ENCODE measurements at places on chromosomes 6 and 20.

GRCh38 chr6:112193117-112193516 lies 61.2 kb downstream of the LAMA4 start:
- DNase-seq = no peak

- no peak for DNase-seq
Observed at GRCh38 chr6:105487040-105487790, 84.3 kb upstream of the PREP start.

DNA sequence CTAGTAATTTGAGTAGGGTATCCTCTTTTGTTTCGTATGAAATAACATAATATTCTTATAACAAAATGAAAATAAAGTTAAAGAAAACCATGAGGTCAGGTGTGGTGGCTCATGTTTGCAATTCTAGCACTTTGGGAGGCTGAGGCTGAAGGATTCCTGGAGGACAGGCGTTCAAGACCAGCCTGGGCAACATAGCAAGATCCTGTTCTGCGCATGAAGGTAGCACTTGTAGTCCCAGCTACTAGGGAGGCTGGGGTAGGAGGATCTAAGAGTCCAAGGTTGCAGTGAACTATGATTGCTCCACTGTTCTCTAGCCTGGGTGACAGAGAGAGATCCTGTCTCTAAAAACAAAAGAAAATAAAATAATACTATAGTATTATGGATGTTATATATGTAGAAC lies 145.6 kb downstream of the PDSS2 start:
- no peak for DNase-seq

DNA sequence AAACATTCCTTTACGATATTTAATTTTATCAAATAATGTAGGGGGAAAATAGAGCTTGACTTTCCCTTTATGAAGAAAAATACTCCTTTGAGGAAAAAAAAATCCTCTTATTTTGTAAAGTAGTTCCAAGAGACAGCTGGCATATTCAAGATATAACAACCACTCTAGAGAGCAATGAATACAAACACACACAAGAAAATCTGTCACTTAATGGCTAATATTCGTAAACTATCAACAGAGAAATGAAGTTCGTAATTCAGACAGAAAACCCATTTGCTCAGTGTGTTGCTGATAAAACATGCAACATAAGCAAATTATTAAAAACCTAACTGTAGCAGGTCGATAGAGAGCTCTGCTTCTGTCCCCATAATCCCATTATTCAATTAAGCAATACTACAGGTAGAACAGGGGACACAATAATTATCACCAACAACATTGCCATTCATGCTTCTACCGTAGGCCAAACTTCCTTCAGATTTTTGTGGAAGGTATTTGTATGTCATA lies 714.4 kb upstream of the MARCKS start:
- no peak for DNase-seq

DNA sequence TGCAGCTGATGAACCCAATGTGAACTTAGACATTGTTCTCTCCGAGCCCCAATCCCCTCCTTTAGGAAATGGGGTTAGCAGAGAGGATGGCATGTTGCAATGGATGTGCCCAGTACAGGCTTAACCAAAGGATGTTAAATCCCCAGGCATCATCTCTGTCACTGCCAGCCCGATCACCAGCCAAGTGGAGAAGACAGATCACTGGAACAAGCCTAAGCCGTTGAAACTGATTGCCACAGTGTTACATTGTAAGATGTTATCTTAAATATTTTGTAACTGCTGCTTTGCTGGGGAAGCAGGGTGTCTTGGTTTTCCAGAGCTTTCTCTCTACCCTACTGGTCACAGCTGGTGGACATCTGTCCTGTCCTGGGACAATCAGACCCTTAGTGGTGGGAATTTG lies 783.4 kb upstream of the CHD6 start:
- DNase-seq = no peak

- no peak for DNase-seq
Observed at GRCh38 chr20:51154708-51155690, 132.1 kb upstream of the KCNG1 start.

DNA sequence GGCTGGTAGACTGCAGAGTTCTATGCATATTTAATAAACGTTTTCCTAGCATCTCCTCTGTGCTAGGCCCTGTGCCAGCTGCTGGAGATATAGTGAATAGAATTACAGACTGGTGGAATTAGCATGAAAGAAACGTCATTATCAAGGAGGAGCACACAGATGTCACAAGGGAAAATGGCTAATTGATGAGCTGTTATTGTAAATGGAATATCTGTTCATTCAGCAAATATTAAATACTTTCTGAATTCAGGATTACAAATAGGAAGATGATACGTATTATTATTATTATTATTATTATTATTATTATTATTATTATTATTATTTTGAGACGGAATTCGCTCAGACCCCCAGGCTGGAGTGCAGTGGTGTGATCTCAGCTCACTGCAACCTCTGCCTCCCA lies 1.2 kb downstream of the AAR2 start:
- no peak for DNase-seq

DNA sequence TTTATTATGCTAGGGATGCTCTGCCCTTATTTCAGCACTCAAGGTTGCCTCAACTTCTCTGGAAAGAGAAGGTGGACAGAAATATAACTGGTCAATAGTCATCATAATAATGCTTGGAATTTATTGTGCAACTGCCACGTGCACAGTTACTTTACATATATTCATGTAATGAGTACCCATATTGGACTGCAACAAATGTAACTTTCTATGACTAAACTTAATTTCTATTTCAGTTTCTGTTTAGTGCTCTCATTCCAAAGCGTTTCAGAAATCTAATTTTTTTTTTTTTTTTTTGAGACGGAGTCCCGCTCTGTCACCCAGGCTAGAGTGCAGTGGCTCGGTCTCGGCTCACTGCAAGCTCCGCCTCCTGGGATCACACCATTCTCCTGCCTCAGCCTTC lies 28.3 kb upstream of the CD83 start:
- no peak for DNase-seq

GRCh38 chr6:82273295-82273694 lies 25.8 kb upstream of the IBTK start:
- DNase-seq = no peak

- DNase-seq = no peak
Observed at GRCh38 chr6:166490671-166491500, 95.6 kb downstream of the RAMACL start.

- no peak for DNase-seq
Observed at GRCh38 chr6:16735014-16735413, 26.2 kb downstream of the ATXN1 start.

GRCh38 chr6:31765910-31766794 lies 3.7 kb downstream of the SAPCD1 start:
- DNase-seq = no peak

DNA sequence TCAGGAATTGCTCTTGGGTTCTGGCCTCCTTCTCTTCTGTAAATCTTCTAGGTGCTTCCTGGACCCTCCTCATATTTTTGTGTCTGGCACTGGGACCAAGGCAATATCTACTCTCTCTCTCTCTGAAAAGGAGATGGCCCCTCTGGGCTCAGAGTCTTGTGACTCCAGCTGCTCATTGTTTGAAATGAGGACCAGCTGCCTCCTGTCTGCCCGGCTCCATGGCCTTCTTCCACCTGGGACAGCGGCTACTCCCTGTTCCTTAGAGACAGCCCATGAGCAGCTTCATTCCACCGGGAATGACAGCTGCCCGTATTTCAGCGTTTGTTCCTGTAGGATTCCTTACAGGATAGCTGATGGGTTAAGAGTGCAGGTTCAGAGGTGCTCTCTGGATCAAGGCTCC lies 2.9 kb downstream of the TGM3 start:
- DNase-seq = no peak

DNA sequence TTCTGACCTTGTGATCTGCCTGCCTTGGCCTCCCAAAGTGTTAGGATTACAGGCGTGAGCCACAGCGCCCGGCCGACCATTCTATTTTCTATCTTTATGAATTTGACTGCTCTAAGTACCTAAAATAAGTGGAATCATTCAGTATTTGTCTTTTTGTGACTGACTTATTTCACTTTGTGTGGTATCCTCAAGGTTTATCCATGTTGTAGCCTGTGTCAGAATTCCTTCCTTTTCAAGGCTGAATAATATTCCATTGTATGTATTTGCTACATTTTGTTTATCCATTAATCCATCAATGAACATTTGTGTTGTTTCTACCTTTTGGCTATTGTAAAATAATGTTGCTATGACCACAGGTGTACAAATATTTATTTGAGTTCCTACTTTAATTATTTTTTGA lies 4.9 kb upstream of the TJAP1 start:
- no peak for DNase-seq

- no peak for DNase-seq
Observed at GRCh38 chr6:87340230-87340629, 4.4 kb upstream of the C6orf163 start.

- no peak for DNase-seq
Observed at GRCh38 chr6:85321906-85322305, 128.0 kb upstream of the NT5E start.

DNA sequence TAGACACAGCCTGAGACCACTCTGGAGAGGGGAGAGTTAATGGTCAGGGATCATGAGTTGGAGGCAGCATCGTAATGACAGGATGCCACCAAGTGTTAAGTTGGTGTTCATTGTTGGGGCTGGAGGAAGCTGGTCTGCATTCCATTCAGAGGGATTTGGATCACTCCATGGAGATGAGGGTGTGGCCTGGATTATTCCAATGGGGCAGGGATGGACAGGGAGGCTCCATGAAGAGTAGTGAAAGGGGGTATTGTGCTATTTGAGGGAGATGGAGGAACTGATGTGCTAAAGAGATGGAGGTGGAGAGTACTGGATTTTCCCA lies 1.1 kb downstream of the SAPCD1 start:
- no peak for DNase-seq

- no peak for DNase-seq
Observed at GRCh38 chr20:31922181-31922580, 29.7 kb downstream of the PDRG1 start.

DNA sequence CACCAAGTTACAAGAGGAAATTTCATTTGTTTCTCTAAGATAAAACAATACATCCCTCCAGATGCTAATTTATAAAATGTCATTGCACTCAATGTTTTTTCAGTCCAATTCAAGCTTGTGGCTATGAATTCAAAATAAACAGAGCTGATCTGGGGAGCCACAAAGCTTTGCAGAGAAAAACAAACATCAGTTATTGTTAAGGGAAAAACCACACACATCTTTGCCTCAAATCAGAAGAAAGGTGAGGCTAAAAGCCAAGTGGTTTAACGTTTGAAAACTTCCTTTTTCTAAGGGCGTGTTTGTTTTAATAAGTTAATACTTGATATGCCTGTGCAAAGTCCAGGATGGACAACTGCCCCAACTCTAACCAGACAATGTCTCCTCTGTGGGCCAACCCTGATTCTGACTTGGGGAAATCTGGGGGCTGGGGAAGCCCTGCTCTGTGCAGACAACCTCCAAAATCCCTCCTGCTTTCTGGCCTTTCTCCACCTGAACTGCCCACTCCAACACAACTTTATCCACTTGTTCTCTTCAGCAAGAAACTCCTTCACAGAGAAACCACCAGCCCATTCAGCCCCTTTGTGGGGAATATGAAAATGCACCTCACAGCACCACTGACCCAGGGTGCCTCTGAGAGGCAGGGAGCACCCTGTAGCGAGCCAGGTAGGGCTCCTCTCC lies 44.6 kb upstream of the NT5E start:
- no peak for DNase-seq

GRCh38 chr20:49981218-49982071 lies 1.3 kb upstream of the SNAI1 start:
- no peak for DNase-seq

DNA sequence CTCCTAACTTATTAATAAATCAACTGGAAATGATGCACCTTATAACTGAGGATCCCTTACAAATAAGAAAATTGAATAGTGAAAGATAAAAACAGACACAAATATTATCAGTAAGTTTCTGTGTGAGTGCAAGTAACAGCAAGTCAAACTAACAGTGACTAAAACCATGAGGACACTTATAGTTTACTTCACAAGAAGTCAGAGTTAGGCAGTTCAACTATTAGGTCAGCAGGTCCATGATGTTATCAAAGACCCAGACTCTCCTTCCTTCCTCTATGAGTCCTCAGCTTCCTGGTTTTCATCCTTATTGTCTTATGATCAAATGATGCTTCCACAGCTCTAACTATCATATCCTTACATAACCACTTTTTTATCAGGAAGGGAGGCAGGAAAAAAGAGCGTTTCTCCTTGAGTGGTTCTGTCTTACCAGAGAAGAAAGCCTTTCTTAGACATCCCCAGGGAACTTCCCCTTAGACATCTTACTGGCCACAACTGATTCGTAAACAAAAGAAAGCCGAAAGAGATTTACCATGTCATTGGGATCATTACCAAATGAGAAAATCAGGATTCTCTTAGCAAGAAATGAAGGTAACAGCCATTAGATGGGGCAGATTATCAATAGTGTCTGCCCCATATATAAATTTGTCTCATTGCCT lies 114.3 kb upstream of the LRFN2 start:
- DNase-seq = no peak

GRCh38 chr20:19321176-19321575 lies 108.7 kb downstream of the SLC24A3 start:
- DNase-seq = no peak

GRCh38 chr20:8244637-8245036 lies 112.6 kb downstream of the PLCB1 start:
- no peak for DNase-seq

DNA sequence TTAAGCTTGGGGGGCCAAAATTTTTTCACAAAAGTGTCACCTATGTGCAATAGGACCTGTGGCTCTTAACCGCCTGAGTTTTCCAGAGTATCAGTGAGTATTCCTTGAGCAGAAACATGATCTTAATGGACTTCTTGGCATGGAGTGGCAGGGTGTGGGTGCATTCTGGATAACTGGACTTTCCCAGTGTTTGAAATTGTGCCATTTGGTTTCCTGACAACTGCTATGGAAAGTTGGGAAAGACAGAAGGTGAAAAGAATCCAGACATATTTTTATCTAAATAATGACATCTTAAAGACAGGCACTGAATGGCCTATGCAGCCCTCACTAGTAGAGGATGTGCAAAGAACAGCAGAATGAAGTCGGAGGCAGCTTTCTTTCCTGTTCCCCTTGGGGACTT lies 34.3 kb upstream of the ADTRP start:
- DNase-seq = no peak
